ENCODE measurements at places on chromosomes 5 and 9. TPM values are rescaled to one million over a fixed set of nuclear protein-coding genes. Genes with fewer than 3 reads are reported as not detected.
A peak's percentile ranks its signal among the peaks of the same experiment; 100 is the strongest.

DNA sequence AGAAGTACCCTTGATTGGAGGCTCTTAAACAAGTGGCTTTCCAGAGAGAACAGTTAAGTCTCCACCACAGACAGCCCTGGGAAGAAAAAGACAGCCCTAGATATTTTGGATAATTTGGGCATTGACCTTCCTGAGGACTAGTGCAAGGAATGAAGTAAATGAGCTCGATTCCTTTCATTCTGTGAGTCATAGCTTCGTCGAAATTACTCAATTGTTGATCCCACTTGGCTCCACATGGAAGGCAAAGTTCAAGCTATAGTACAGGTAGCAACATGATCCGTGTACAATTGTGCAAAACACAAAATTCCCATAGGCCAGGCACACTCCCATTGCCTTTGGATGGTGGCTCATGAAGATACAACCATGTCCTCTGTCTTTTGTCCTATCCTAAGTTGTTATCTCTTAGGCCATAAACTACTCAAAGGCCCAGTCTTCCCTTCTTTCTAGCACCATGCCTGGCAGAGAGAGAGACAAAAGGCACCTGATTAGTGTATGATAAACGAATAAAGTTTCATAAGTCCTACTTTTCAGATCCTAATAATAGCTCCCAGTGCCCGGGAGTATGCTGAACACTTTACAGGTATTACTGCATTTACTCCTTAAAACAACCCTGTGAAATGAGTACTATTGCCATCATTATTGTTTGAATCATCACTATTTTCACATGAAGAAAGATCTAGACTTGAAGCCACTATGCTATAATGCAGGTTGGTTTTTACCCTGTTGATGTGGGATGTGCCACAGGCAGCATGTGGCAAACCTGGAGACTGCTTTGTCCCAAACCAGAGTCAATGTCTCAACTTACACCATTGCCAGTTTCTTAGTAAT lies 116.7 kb upstream of the RANBP3L start:
- no peak for DNase-seq

GRCh38 chr5:150412319-150413175 lies at the start of gene CD74:
Gene CD74 (minus strand): TSS chr5:150412910. CDS start chr5:150412749, 161 bp downstream.
- peak; percentile 86 for DNase-seq

DNA sequence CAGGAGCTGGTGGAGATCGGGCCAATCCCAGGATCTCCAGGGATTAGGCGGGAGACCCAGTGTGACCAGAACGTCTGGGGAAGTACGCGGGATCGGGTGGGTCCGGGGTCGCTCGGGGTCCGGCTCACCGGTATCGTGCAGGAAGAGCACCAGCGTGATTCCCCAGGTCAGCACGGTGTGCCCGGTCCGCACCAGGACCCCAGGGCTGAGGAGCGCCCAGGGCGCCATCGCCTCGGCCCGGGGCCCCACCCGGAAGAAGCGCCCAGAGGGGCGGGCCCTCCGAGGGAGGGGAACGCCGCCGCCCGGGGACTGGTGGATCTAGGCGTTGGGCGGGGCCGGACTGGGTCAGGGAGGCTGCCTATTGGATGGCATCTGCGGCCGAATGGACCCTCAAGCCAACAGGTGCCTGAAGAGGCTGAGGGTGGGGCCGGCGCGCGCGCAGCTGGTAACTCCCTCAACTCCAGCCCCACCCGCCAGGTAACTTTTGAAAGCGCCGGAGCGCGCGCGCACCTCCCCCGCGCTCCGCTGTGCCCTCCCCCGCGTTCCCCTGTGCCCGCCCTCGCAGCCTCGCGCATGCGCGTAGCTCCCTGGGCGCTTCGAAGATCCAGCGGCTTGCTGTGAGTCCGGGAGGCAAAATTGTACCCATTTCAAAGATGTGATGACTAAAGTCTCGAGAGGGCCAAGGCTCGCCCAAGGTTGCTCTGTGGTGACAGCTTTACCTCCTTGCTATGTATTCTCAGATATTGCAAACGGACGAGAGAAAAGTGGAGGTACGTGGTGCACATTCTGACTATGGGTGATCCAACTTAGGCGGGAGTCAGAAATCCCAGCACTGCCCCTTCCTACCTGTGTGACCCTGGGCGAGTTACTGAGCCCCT lies at the start of gene ZDHHC12:
ZDHHC12 (minus strand) TSS at position 262 of the 878 bp plus-strand sequence; CDS start at position 228, 34 bp downstream.
- peak; percentile 95 for DNase-seq

GRCh38 chr5:92674321-92674720 lies 906.7 kb downstream of the NR2F1-AS1 start:
- no peak for DNase-seq

- DNase-seq = no peak
Observed at GRCh38 chr9:18636781-18637180, 162.8 kb downstream of the ADAMTSL1 start.

- DNase-seq = no peak
Observed at GRCh38 chr9:69831611-69832010, 11.0 kb downstream of the CFAP95 start.

GRCh38 chr5:98263084-98263483 lies 510.4 kb upstream of the RGMB start:
- DNase-seq = no peak

GRCh38 chr9:112348257-112349007 lies 15.0 kb upstream of the PTBP3 start:
- DNase-seq = peak; percentile 83

DNA sequence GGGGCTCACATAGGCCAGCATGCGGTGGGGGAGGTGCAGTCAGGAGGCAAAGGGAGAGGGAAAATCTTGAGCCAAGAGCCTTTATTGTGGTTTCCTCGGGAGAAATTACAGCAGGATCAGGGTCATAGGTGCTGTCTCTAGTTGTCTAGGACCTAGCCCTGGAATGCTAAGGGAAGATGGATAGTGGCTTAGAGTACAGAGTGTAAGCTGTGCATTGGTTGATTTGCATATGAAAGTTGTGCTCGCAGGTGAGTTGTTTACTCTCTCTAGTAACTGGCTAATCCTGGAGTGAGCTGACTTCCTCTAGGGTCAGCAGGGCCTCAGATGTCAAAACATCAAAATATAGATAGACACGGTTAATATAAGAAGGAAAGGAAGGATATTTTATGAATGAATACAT lies 877.7 kb downstream of the TLE4 start:
- DNase-seq = no peak

DNA sequence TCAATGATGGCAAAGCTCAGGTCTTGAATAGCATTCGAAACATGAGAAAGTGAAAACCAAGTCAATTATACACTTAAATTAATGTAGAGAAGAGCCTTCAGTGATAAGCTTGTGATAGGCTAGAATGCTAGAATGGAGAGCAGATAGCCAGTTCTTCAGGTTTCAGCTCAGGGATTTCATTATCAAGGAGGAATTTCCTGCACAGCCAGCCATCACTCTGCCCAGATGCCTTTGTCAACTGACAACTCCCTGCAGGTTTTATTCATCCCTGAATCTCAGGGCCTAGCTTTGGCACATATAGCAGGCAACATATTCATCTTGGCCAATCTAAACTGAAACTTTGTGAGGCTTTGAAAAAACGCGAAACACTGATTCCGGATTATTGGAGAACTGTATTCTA lies 199.3 kb upstream of the CDH6 start:
- DNase-seq = no peak

DNA sequence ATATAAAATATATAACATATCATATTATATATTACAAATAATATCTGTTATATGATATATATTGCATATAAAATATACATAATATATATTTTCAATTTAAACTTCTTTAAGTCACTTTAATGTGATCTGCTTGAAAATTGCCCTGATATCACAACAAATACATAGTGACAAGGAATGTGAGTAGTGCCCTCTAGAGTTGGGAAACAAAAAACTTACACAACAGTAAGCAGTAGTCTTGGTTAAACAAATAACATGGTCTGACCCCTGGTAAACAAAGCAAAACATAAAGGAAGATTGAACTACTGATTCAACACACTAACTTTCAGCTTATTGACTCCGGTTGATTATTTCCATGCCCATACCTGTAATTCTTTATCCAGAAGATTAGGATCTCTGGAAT lies 188.3 kb upstream of the NMUR2 start:
- no peak for DNase-seq

GRCh38 chr5:36363101-36363500 lies 61.4 kb upstream of the RANBP3L start:
- DNase-seq = no peak

DNA sequence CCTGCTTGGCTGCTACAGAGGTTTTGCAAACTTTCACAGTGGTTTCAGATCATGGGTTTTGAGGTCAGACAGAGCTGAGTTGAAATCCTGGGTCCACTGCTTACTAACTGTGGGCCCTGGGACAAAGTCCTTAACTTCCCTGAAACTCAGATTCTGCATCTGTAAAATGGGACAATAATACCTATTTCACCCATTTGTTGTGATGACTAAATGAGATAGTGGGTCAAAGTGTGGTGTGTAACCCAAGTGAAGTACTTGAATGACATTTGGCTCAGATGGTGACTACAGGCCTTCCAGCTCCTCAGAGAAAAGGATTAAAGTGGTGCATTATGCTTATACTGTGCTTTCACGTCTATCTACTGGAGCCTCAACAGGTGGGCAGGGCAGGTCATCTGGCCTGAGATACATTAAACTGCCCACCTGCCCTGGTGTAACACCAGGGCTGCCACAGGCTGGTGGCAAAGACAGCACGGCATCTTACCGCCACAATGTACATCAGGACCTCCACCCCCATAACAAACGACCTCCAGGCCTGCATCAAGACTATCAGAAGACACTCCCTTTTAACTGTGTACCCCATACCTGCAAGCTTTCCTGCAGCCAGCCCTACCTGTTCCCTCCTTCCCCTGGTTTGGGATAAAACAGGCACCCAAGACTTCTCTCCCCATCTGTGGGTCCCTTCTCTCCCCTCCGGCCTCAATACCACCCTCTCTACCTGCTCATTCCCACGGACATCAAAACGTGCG lies 846 bp upstream of the TRAF1 start:
- DNase-seq = no peak

- peak; percentile 63 for DNase-seq
Observed at GRCh38 chr9:114004221-114004716, 73.8 kb downstream of the AMBP start.

DNA sequence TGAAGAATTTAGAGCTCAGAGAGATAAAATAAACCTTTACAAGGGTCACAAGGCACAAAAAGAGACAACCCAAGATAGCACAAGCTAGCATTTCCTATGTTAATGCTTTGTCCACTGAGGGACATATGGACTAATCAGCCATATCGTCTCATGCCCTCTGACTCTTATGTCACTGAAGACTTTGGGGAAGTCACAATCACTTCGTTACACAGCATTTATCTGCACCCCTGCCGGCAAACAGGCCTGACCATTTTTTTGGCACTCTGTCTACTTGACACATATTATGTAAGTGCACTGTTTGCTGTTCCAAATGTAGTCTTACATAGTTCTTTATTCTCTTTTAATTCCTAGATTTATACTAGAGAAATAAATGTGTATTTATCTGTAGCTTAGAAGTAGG lies 13.9 kb upstream of the BNC2 start:
- no peak for DNase-seq

GRCh38 chr5:88736494-88736893 lies 146.5 kb downstream of the MEF2C start:
- no peak for DNase-seq

- no peak for DNase-seq
Observed at GRCh38 chr9:114437401-114437893, 49.7 kb upstream of the AKNA start.

GRCh38 chr5:10160241-10160640 lies 89.4 kb downstream of the ATPSCKMT start:
- no peak for DNase-seq

DNA sequence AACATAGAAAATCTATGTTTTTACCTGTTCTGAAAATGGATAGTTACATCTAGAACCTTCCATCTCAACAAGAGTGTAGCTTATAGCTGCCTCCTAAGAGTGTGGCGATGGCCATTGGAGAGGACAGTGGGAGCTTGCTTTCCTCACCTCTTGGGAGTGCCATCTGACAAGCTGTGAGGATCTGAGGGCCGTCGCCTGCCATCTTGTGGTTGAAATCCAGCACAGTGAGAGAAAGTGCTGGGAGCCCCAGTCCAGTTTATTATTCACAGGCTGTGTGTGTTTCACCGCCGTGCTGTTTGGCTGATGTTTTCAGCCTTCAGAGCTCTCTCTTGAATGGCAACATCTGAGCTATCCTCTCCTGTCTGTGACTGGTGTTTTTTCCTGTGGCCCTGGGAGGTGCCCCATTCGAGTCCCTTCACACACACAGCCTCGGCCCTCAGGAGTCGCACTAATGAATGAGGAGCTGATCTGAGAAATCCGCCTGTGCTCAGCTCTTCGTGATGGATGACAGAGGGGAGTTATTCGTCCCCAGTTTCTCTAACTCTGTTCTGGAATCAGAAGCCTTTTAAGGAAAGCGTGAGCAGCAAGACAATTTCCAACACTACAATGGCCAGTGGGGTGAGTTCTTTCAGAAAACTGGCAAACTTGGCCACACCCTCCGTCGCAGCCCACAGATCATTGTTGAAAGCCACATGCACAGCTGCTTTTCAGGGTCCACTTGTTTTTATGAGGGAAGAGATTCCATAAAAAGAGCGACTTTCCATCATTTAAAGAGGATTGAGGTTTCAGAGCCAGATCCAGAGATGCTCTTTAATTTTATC lies 170.3 kb downstream of the PDZD2 start:
- peak; percentile 83 for DNase-seq

- DNase-seq = no peak
Observed at GRCh38 chr5:80254767-80255430, 949 bp downstream of the SERINC5 start.

GRCh38 chr5:136062366-136063274 lies 33.8 kb downstream of the TGFBI start:
- DNase-seq = peak; percentile 56

GRCh38 chr9:84111726-84112125 lies 131.1 kb downstream of the RMI1 start:
- no peak for DNase-seq

- DNase-seq = no peak
Observed at GRCh38 chr5:154478224-154478565, at the start of gene HAND1. Gene HAND1 (minus strand): TSS chr5:154478227. CDS start chr5:154478008, 219 bp downstream.

DNA sequence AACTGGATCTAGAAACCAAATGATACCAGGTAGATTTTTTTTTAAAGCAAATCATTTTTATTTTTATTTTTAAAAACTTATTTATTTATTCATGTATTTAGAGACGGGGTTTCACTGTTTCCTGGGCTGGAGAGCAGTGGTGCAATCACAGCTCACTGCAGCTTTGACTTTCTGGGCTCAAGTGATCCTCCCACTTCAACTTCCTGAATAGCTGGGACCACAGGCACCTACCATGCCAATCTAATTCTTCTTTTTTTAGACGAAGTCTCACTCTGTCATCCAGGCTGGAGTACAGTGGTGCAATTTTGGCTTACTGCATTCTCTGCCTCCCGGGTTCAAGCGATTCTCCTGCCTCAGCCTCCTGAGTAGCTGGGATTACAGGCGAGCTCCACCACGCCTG lies 41.3 kb upstream of the CDK20 start:
- no peak for DNase-seq

The TNFSF8 gene
- 0.22 TPM for total RNA-seq

The PCDHA1 gene
- not detected for total RNA-seq

The SPINK4 gene
- total RNA-seq = not detected

The TLX3 gene
- total RNA-seq = not detected

The LIFR gene
- total RNA-seq = 38.9 TPM

The POU5F2 gene
- 0.52 TPM for total RNA-seq

The ZNF366 gene
- total RNA-seq = 4.4 TPM

The TXN gene
- 90.5 TPM for total RNA-seq

The SV2C gene
- 0.04 TPM for total RNA-seq

The OBP2B gene
- total RNA-seq = not detected

The GPR150 gene
- total RNA-seq = not detected

The PTPN3 gene
- total RNA-seq = 7.9 TPM

The DIAPH1 gene
- 18.7 TPM for total RNA-seq

The TMOD1 gene
- total RNA-seq = 118 TPM

Data from right atrium auricular region (tissue), 2 donors.